ENCODE measurements at places on chromosomes 2 and 18. TPM values are rescaled to one million over a fixed set of nuclear protein-coding genes. Genes with fewer than 3 reads are reported as not detected.

Gene FOXD4L1
- 0.12 TPM for total RNA-seq

DNA sequence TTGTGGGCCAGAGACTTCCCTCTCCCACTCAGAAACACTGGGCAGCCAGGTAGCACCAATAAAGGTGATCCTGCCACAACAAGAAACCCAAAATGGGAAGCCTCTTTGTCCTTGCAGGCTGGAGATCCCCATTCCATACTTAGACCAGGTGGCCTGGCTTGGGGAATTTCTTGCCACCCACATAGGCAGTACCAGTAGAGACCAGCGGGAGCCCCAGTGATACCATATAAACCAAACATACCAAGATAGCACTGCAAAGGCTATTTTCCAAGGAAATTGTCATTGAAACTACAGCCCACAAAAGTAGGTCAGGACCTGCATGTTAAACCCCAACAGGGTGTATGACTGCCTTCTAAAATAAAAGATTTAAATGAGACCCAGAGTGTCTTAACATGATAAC is 171.6 kb downstream of the DIS3L2 start:
- H3K27ac ChIP-seq: no peak overlapping the region
- H3K36me3 ChIP-seq: peaks cover 8% of the 10 kb centered on the region
- H3K4me3 ChIP-seq: no peak overlapping the region
- no peaks in the 10 kb centered on the region for H3K27me3 ChIP-seq

GRCh38 chr2:73947412-73948018 is 20.8 kb downstream of the DGUOK start:
- no peaks in the 10 kb centered on the region for H3K27me3 ChIP-seq
- no peak overlapping the region for H3K4me3 ChIP-seq
- no peak overlapping the region for H3K27ac ChIP-seq
- peaks cover 80% of the 10 kb centered on the region for H3K4me1 ChIP-seq

- no peak overlapping the region for H3K4me3 ChIP-seq
- H3K4me1 ChIP-seq: no peaks in the 10 kb centered on the region
- H3K36me3 ChIP-seq: no peaks in the 10 kb centered on the region
- no peak overlapping the region for H3K27ac ChIP-seq
- DNase-seq: no peak
Measured at GRCh38 chr2:3929374-3929773, 226.0 kb downstream of the DCDC2C start.

Gene EPB41L5
- 2.5 TPM for total RNA-seq

DNA sequence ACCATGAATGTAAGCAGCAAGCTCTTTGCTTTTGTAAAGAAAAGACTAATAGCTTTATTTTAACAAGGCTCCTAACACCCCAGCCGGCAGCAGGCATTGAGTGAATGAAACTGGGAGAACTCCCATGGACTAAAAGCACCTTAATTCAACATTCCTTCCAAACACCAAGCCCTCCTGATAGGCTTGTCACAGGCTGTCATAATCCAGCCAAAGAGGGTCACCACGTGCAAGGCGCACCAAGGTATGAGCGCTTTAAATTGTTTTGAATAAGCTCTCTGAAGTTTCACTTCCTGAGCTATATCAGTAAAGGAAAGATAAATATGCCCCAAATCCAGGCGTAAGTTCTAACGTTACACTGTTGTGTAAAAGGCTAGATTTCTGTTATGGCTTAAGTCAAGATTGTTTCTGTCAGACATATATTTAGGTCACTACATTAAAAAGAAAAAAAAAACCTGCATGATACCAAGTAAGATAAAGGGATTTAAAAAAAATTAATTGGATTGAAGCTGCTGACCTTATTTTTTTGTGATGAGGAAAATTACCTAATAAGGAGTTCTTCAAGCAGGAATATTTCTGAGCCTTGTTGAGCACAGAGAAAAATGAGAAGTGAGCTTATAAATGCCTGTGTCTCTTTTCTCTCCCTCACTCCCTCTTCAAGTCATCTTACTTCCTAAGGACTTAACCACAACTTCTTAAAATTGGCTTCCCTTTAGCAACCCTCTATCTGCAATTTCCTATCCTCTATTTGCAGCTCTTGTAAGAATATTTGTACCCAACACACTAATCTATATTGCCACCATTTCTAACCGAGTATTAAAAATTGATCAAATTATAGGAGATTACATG is 136.1 kb upstream of the NRP2 start:
- peaks cover 11% of the 10 kb centered on the region for H3K4me1 ChIP-seq
- no peak overlapping the region for H3K27ac ChIP-seq
- no peak overlapping the region for H3K4me3 ChIP-seq
- no peak for DNase-seq
- no peaks in the 10 kb centered on the region for H3K27me3 ChIP-seq
- no peaks in the 10 kb centered on the region for H3K36me3 ChIP-seq

GRCh38 chr2:55365303-55365702 is 54.4 kb downstream of the CCDC88A start:
- no peaks in the 10 kb centered on the region for H3K4me1 ChIP-seq
- H3K4me3 ChIP-seq: no peak overlapping the region
- no peaks in the 10 kb centered on the region for H3K36me3 ChIP-seq
- H3K27me3 ChIP-seq: no peaks in the 10 kb centered on the region

Gene KCMF1
- 90.5 TPM for total RNA-seq

Gene COLEC11
- total RNA-seq: 0.31 TPM

Gene DLX1
- not detected for total RNA-seq

Gene ZNF804A
- total RNA-seq: not detected

DNA sequence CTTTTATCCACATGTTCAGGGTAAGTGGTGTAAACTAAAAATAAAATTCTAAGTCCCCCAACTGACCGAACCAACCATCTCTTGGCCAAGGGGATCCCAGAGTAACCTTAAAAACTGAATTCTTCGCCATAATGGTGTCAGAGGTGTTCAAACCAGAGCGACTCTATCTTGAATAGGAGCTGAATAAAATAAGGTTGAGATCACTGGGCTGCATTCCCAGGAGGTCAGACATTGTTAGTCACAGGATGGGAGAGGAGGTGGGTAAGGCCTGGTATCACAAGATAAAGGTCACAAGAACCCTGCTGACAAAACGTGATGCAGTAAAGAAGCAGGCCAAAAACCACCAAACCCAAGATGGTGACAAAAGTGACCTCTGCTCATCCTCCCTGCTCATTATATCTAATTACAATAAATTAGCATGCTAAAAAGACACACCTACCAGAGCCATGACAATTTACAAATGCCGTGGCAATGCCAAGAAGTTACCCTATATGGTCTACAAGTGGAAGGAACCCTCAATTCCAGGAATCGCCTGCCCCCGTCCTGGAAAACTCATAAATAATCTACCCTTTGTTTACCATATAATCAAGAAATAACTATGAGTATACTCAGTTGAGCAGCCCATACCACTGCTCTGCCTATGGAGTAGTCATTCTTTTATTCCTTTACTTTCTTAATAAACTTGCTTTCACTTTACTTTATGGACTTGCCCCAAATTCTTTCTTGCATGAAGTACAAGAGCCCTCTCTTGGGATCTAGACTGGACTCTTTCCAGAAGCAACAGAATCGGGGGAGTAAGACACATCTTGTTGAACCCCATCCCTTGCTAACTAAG is 302.4 kb downstream of the STK39 start:
- peaks cover 5% of the 10 kb centered on the region for H3K27me3 ChIP-seq
- DNase-seq: no peak
- no peaks in the 10 kb centered on the region for H3K4me1 ChIP-seq
- no peaks in the 10 kb centered on the region for H3K36me3 ChIP-seq

Gene GREB1
- total RNA-seq: 0.81 TPM

Gene SATB2
- 0.17 TPM for total RNA-seq

GRCh38 chr2:174035981-174036742 is 71.0 kb upstream of the SP3 start:
- no peak for DNase-seq
- H3K27ac ChIP-seq: no peak overlapping the region
- H3K4me3 ChIP-seq: no peak overlapping the region
- H3K36me3 ChIP-seq: no peaks in the 10 kb centered on the region

DNA sequence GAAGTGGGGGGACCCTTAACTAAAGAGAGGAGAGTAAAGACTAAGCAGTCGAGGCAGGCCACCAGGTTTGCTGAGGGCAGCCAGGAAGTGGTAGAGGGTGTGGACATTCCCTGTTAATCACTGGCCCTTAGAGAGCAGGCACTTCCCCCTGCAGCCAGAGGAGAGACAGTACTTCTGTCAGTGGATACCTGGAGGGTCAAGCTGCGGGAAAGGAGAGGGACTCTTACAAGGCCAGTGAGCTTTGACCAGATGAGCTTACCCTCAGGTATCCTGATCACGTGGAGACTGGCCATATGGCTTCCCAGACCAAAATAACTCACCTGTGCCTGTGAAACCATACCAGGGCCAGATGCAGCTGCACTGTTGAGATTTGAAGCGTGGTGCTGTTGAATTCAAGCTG is 28.6 kb downstream of the ITGA6 start:
- H3K36me3 ChIP-seq: no peaks in the 10 kb centered on the region
- no peak for DNase-seq
- H3K4me3 ChIP-seq: no peak overlapping the region
- H3K4me1 ChIP-seq: peaks cover 63% of the 10 kb centered on the region
- H3K27ac ChIP-seq: no peak overlapping the region

DNA sequence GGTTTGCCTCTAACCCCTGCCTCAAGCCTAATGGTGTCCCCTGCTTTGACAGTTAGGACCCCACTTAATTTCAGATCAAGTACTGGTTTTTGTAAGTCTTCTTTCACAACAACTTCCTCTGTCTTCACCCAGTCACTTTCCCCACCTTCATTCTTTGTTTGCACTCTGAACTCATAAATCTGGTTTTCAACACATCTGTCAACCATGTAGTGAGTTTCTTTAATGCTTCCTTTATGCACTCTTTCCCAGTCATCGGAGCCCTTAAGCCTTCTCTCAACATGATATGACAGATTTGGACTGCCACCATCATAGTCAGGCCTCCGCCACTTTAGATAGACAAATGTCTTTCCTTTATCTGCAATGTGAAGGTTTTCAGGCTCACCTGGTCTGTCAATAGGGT is 109.1 kb downstream of the PLEKHA3 start:
- DNase-seq: no peak
- no peaks in the 10 kb centered on the region for H3K4me1 ChIP-seq
- no peaks in the 10 kb centered on the region for H3K27me3 ChIP-seq
- peaks cover 34% of the 10 kb centered on the region for H3K36me3 ChIP-seq
- no peak overlapping the region for H3K4me3 ChIP-seq

Gene ANKRD30BL
- not detected for total RNA-seq

DNA sequence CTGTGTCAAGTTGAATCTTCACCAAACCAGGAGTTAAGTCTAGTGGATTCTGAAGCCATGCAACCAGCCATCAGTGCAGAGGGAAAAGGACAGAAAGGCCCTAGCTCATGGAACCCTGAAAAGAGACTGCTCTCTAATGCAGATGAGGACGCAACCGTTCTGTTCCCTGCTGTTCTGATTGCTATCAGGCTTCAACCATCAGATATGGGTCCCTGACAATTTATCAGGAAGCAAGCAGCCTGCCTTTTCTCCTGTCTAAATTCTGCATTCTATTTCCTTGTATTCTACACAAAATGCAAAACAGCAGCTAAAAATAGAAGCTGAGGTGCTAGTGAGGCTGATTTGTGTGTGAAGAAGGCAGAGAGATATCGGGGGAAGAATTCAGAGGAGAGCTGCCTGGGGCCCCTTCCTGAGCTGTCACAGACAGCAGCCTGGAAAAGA is 68.4 kb upstream of the RTN4 start:
- H3K27me3 ChIP-seq: no peaks in the 10 kb centered on the region
- H3K4me1 ChIP-seq: peaks cover 2% of the 10 kb centered on the region
- no peak for DNase-seq
- no peaks in the 10 kb centered on the region for H3K36me3 ChIP-seq
- H3K4me3 ChIP-seq: no peak overlapping the region

Gene GNLY
- total RNA-seq: 22.8 TPM

DNA sequence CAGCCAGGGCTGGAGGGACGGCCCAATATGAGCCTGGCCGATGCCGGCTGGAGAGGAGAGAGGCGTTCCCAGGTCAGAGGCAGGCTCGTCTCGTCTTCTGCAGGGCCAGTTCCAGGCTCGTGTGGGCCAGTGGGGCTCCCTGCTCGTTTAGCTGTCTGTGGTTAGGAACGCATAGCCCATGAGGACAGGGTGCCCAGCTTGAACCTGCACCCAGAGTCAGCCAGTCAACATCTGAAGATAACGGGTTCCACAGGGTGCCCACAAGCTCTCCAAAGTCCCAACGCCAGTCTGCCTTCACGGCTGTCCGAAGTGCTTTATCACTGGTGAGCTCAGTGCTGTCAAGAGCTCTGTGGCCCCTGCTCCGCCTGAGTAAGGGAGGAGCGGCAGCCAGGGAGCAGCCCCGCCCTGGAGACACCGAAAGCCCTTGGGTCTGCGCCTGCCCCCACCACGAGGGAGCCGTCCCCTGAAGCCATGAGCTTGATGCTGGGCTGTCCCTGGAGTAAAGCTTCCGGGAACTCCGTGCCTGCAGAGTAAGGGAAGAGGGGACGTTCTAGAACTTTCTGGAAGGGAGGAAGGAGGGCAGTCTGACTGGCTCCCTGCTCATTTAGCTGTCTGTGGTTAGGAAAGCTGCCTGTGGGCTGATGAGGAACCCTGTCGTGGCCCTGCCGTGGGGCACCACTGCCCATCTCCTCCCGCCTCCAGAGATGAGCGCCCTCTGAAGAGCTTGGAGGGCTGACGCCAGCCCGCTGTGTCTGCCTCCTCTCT is 2.7 kb upstream of the HSBP1L1 start:
- H3K4me3 ChIP-seq: no peak overlapping the region
- no peaks in the 10 kb centered on the region for H3K36me3 ChIP-seq
- DNase-seq: no peak
- no peak overlapping the region for H3K27ac ChIP-seq
- H3K4me1 ChIP-seq: peaks cover 35% of the 10 kb centered on the region

Gene CFAP65
- not detected for total RNA-seq

DNA sequence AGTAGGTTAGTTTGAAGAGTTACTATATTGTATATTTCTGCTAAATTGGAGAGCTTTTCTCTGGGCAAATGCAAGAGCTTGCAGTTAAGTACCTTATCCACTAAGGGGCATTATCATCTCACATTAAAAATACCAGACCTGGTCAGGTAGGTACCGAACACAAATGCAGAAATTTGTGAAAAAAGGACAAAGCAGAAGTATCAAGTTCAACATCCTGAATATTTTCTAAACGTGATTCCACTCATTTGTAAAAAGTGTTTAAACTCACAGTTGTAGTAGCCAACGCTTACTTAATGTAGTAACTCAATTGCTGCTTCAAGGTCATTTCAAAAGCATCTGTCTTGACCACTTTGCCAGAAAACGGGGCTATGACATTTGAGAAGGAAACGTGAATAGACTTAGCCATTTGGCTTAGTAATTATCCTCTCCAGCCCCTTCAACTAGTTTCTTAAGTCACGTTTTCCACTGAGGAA is 52.1 kb downstream of the CYRIA start:
- no peak overlapping the region for H3K27ac ChIP-seq
- no peak overlapping the region for H3K4me3 ChIP-seq
- no peak for DNase-seq
- no peaks in the 10 kb centered on the region for H3K4me1 ChIP-seq

Gene MEX3C
- total RNA-seq: 61.5 TPM

DNA sequence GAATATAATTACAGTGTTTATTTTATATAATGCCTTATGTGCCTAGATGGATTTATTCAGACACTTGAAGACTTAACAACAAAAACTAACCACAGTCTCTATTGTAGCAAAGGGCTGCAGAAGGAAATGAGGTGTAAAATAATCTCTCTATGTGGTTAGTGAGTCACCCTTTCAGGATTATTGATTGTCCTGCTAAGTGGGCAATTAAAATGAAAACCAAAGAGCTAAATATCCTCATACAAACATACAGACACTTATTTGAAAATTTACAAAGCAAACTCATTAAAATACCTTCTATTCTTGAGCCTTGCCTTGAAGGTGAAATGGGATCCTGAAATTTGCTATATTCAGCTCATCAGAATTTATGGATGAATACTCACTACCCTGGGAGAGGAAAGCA is 27.7 kb upstream of the DCC start:
- H3K4me1 ChIP-seq: no peaks in the 10 kb centered on the region
- H3K27me3 ChIP-seq: no peaks in the 10 kb centered on the region
- no peak overlapping the region for H3K27ac ChIP-seq
- H3K4me3 ChIP-seq: no peak overlapping the region
- no peaks in the 10 kb centered on the region for H3K36me3 ChIP-seq

All from activated CD4-positive, alpha-beta memory T cell treated with anti-CD3 and anti-CD28 coated beads for 36 hours (primary cell).